ENCODE measurements at places on chromosomes 4 and X.

- DNase-seq = no peak
Measured at GRCh38 chr4:44912980-44913379, 186.6 kb upstream of the GNPDA2 start.

DNA sequence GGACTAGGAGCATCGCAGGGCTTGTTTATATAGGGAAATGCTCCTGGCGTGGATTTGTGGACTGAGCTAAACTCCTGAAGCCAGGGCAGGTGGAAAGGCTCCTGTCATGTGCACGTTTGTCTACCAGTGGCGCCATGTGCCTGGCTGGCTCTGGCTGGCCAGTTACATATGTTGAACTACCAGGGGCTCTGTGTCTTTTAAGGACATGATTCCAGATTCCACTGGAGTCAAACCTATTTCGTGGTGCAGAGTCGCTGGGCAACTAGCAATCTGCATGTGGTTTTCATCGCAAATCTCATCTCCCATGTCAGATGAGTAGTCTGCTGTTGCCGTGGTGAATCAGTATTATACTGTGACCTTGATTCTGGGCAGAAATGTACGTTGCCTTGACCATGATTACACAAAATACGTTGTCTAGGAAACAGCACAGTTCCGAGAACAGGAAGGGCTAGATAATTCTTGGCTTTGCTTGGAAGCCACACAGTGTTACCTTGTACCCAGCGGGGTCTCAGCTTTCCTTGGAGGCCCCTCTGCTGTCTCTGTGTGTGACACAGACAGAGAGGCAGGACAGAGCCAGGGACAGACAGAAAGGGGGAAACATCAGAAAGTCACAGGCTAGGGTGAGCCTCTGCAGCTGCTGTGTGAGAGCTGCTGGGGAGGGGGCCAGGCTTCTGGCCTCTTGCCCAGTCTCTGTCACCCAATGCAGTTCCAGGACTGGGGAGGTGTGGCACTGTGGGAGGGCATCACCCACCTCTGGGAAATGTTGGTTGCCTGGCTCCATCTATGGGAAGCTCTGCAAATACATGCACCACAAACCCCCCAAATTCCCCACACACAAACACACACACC is 19.2 kb downstream of the PNMA6E start:
- peak; percentile 72 for DNase-seq

GRCh38 chrX:70322784-70323183 is 32.9 kb downstream of the KIF4A start:
- no peak for DNase-seq

DNA sequence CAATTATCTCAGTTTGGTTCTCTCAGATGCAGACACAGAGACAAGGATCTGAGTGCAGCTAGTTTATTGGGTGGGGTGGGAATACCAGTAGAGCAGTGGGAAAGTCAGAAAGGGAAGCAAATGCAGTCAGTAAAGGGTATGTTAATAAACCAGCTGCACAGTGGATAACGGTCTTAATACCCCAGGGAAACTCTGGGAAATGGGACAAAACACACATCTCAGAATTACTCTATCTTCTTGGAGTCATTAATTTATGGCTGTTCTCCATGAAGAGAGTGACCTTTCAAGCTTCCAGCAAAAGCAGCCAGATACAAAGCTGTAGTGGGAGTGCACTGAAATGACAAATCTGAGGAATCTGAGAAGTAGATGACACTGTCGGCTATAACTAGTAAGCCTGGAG is 73.3 kb upstream of the NALF2 start:
- no peak for DNase-seq

GRCh38 chr4:7945709-7946380 is 6.2 kb upstream of the AFAP1 start:
- DNase-seq = no peak

GRCh38 chr4:136390824-136391223 is 1141.5 kb downstream of the PCDH18 start:
- no peak for DNase-seq

GRCh38 chr4:100184787-100185186 is 5.5 kb downstream of the DDIT4L start:
- no peak for DNase-seq

- no peak for DNase-seq
Measured at GRCh38 chr4:8846826-8847225, 24.8 kb downstream of the HMX1 start.

GRCh38 chr4:44872246-44872645 is 145.9 kb upstream of the GNPDA2 start:
- no peak for DNase-seq

- no peak for DNase-seq
Measured at GRCh38 chrX:111308039-111308438, 37.8 kb upstream of the CAPN6 start.

DNA sequence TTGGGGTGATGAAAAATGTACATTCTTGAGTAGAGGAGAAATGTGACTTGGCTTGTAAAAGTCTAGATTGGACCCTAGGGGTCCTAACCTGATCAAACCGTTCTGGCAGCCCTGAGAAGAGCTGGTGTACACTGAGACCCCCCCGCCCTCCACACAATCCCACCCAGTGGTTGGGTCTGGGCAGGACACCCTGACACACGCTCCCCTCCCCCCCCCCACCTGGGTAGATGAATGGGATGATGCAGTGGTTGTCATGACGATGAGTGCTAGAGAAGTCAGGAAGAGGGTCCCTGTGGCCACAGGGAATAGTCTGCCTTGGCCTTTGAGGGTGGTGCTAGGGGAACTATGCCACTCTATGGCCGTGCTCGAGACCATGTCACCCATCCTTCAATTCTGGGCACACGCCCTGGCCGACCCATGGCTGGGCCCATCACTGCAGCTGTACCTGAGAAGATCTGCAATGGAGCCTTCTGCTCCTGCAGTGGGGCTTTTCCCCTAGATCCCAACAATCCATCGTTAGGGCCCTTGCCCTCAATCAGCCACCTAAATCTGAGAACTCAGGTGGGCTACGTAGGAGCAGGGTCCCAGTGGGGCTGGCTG is 4.4 kb downstream of the CDK16 start:
- no peak for DNase-seq

GRCh38 chr4:81966676-81967075 is 407.1 kb downstream of the HNRNPD start:
- no peak for DNase-seq

DNA sequence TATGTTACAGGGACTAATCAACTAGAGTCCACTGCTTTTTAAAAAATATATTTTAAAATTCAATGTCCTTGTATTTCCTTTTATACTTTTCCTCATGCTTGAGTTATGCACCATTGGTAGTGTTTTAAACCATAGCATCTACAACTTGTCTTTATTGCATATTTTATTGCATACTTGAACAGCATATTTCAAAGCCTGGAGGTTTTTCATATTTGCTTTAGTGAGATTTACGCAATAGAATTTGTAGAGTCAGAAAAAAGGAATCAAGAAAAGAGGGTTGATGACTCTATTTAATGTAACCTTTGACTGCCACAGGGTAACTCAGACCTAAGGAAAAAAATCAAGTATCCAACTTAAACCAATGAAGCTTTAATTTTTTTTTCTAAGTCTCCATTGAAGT is 1165.7 kb upstream of the IGFBP7 start:
- no peak for DNase-seq

DNA sequence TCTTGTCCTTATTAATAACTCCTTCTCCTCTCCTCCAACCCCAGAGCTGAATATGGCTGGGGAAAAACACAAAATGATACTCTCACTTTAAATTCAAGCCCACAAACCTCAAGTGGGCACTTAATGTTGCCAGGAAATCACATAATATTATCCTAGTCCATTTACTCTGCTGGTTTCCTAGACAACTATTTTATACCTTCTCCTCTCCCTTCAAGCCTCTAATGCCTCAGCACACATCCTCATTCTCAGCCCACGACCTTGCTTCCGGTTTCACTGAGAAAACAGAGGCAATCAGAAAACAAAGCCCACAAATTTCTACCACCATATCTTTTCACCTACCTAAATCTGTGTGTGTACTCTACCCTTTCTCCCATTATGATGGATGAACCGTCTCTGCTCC is 12.1 kb upstream of the CLCN5 start:
- no peak for DNase-seq

- no peak for DNase-seq
Measured at GRCh38 chrX:70016513-70016912, 33.2 kb downstream of the AWAT2 start.

- DNase-seq = no peak
Measured at GRCh38 chr4:128366212-128366611, 78.6 kb upstream of the PGRMC2 start.

DNA sequence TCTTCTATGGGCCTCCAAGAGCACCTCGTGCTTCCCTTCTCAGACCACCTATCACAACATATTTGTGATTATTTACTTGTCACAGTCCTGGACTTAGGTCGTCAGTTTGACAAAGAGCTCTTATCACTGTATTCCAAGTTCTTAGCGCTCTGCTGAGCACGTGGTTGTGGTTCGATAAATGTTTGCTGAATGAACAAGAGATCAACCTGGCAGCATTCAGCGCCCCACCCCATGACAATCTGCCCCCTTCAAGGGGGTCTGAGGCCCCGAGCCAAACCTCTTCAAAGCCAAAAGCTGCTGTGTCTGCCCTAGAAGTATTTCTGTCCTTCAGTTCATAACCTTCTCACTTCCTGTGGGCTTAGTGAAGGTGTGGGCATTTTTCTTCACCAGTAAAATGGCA is 15.0 kb downstream of the RPS4X start:
- no peak for DNase-seq

GRCh38 chr4:102477657-102478056 is 23.5 kb upstream of the NFKB1 start:
- no peak for DNase-seq

- no peak for DNase-seq
Measured at GRCh38 chr4:75686346-75686745, 13.1 kb upstream of the G3BP2 start.

DNA sequence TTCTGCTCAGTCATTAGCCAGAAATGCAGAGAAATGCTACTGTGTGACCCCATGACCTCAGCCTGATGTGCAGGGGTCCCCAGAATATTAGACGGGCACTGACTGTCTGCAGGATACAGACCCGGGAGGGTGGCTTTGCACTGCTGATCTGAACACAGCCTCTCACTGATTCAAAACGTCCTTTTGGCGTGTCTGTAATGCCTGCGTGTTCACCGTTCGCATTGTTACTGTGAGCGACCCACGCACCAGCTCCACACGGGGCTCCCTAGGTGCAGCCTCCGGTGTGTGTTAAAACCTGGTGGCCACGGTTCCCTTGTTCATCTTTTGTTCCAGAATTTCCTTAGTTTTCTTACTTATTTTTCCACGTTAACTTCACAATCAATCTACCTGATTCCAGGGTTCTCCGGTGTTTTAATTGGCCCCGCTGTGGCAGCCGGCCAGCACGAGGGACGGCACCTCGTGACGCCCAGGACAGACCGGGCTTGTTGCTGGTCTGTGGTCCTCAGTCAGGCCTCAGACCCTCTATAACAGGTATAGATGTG is 32.0 kb upstream of the SPON2 start:
- no peak for DNase-seq

DNA sequence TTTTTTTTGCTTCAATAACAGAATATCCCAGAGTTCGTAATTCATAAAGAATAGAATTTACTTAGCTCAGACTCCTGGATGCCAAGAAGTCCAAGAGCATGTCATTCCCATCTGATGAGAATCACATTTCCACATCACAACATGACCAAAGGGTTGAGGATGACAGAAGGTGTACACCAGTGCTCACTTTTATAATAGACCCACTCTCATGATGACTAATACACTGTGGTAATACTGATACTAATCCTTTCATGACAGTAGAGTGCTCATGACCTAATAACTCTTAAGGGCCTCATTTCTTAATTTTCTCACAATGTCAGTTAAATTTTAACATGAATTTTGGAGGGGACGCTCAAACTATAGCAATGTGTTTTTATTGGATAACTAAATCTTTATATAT is 69.2 kb downstream of the ZNF732 start:
- no peak for DNase-seq

- no peak for DNase-seq
Measured at GRCh38 chr4:141610365-141610764, 26.0 kb upstream of the IL15 start.

- DNase-seq = no peak
Measured at GRCh38 chr4:21885770-21886169, 62.8 kb downstream of the KCNIP4 start.

DNA sequence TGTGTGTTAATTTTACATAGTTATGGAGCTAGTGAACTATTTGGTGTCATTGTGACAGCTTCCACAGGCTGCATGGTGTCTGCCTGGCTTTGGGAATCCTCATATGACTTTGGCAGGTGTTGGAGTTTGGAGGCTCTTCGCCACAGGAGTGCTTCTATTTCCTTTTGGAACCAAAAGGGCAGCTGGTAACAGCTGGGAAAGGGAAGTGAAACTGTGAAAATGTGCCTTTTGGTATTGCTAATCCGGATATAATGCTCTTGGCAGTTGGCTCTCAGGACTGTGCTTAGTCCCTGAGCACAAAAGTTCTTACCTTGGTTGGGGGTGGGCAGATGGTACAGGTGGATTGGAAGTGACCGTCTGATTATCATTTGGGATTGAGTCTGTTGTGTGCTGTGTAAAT is 18.1 kb downstream of the OFD1 start:
- DNase-seq = no peak

DNA sequence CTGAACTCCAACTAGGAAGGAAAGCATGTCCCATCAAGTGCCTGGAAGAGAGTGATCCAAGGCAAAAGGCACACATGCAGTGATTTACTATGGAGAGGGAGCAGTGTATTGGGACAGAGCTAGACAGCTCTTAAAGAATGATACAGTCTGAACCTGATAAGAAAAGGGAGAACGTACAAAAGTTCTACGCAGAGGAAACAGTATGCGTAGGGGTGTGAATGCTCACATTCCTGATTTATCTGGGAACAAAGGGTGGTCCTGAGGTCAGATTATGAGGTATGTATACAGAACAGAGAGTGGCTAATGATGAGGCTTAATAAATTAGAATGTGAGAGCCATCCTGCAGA is 12.0 kb downstream of the HS3ST1 start:
- DNase-seq = no peak

DNA sequence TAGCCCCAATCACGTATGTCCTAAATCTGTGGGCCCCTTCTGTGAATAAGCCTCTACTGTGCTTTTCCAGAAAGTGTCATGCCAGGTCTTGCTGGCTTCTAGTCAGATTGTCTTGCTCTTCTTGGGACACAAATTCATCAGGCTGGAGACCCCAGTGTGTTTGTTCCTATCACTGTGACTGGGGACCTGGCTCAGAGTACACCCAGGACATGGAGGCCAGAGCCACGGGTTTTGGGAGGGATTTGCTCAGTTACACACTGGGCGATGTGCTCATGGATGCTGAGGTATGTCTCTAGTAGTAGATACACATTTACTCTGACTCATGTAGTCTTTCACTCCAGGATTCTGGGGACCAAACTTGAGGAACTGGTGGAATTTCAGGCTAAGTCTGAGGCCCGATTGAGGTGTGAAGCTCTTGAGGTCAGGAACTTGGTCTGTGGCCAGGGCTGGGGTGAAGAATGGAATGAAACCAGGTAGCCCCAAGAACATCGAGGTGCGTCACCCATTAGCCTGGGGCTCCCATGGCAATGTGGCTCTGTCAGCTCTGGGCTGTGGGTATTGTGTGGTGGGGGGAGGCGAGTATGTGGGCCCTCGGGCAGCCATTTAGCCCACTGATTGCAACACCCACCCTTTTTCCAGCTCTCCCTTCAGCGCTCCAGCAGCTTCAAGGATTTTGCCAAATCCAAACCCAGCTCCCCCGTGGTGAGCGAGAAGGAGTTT is 7.7 kb downstream of the SASH3 start:
- no peak for DNase-seq
